Chondrocyte (in vitro differentiated cells): ENCODE measurements at places on chromosomes 12 and 14. TPM values are rescaled to one million over a fixed set of nuclear protein-coding genes. Genes with fewer than 3 reads are reported as not detected.

The ANKRD33 gene
- not detected in 3 replicates for total RNA-seq

DNA sequence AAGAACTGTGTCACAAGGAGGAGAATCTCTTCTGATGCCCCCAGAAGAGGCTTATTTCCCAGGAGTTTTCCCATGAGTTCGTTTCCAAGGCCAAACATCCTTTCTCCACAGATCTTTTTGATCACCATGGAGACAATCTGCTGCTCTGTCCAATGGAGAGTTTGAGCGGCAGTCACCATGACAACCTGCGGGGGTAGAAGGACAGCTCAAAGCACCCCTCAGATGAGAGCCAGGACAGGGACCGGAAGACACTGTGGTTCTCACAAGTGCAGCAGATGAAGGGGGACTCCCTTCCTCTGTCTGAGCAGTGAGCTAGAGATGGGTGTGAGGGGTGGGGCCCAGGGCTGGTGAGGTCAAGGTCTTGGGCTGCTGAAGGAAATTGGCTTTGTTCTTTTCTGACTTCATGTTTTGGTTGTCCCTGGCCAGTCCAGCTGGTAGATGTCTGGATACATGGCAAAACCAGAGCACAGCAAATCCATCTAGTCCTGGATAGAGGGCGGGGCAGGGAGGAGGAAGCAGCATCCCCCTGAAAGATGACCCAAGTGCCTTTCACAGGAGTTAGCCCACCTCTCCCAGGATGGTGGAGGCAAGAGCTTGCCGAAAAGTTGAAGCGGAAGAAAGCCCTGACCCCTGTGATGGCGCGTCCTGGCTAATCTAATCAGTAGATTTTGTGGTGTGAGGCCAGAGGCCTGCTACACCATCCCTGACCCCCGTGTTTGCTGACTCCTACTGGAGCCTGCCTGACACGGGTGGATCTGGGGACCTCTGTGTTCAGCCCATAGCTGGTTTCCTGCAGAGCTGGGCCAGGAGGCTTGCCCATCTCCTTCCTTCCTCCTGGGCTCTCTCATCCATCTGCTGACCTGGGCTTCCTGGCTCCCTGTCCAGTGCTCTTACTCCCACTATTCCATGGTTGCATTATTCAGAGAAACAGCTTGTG, 24.4 kb downstream of the DHRS2 start:
- no peak overlapping the region for H3K27ac ChIP-seq
- no peak overlapping the region for H3K4me3 ChIP-seq
- no peak for DNase-seq
- H3K27me3 ChIP-seq: peaks cover 43% of the 10 kb centered on the region
- H3K4me1 ChIP-seq: no peaks in the 10 kb centered on the region

DNA sequence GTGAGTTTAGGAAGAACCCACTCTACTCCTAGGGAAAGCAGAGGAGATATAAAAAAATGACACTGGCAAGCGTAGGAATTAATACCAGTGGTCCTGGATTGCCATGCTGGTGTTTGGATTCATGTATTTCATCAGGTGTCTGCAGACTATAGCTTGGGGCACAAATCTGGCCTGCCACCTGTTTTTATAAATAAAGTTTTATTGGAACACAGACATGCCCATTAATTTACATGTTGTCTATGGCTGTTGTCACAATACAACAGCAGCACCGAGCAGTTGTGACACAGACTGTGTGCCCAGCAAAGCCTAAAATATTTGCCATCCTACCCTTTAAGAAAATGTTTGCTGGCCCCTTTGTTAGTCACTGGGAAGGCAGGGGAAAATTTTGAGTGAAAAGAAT, 553.2 kb downstream of the VRK1 start:
- no peaks in the 10 kb centered on the region for H3K36me3 ChIP-seq
- H3K4me1 ChIP-seq: no peaks in the 10 kb centered on the region
- no peak overlapping the region for H3K4me3 ChIP-seq
- no peak for DNase-seq

DNA sequence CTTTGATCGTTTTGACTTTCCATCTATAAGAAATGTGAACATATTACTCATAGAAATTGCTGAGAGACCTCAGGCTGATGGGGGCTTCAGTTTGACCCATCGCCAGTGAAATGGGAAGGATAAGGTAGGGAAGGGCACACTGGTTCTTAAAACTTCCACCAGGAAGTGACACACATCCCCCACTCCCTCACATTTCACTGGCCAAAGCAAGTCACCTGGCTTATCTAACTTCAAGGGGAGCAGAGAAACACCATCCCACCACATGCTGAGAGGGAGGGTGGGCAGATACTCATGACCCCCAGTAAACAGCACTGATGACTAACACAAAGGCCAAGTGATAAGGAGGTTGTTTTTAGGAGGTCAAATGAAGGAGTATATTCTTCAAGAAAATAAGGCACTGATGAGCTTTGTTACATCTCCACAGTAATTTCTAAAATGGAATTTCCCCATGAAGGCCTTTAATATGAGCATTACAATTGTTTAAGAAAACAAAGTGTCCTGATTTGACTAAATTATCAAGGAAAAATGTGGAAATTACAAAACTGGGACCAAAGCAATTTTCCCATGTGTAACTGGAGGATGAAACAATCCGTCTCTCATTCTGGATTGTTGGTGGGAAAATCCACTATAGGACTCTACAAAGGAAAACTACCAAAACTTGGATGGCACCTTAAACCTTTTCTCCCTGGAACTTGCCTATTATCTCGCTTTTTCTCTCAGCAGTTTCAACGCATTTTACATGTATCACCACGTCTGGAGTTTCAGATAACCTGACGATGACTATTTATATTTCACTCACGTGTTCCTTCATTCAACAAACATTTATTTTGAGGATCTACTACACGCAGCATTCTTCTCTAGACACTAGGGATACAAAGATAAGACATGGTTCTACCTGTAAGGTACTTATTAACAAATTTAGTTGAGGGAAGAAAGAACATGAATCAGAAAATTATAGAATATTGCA, 91.8 kb upstream of the EEA1 start:
- DNase-seq: no peak
- no peak overlapping the region for H3K4me3 ChIP-seq
- H3K27ac ChIP-seq: no peak overlapping the region
- H3K27me3 ChIP-seq: no peaks in the 10 kb centered on the region
